Stimulated activated CD4-positive, alpha-beta T cell treated with anti-CD3 and anti-CD28 coated beads, TNF-alpha, amount 100 ng/mL, for 1 hour (primary cell): ENCODE measurements at places on chromosomes 6 and 20.

DNA sequence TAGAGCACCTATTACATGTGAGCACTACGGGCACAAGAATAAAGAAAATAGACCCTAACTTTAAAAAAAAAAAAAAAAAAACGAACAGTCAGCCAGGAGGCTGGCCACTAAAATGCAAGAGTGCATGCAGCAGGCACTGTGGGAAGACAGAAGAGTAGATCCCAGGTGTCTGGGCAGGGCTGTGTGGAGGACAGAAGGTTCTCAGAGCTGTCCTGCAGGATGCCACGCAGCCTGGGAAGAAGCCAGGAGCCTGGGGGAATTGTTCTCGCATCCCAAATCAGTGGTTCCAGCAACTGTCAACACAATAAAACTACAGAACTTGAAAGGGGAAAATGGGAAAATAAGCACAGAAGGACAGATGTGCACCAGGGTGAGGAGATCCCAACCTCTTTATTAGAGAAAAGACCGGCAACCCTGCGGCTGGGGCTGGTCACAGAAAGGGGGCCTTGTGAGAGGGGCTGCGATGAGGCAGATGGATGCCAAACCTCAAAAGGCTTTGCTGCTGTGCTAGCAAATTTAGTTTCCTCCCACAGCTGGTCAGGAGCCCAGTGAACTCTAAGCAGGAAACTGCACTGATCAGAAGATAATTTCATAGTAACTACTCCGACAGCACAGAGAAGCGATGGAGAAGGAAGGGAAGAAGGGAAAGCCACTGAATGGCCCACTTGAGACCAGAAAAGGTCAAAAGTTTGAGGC lies 30.9 kb downstream of the MAP3K5 start:
- DNase-seq: no peak

GRCh38 chr6:140661691-140662090 lies 1287.2 kb upstream of the CITED2 start:
- no peak for DNase-seq

DNA sequence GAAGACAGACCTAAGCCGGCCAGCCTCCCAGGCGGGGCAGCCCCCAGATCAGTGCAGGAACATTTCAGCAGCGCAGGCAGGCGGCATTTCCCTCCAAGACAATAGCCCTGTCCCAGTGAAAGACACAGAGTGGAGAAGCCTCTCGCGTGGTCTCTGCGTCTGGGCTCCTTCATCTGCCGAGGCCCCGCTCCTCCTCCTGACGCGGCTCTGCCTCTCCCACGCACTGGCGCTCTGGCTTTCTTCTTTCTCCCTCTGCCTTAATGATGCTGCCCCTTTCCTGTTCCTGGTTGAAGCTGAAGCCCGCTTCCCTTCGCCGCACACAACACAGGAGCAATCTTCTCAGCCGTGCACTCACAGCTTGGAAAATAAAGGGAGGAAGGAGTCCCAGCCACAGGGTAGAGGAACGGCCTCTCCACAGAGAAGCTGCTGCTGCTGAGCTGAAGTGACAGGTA lies 347.5 kb downstream of the CDH4 start:
- no peak for DNase-seq

DNA sequence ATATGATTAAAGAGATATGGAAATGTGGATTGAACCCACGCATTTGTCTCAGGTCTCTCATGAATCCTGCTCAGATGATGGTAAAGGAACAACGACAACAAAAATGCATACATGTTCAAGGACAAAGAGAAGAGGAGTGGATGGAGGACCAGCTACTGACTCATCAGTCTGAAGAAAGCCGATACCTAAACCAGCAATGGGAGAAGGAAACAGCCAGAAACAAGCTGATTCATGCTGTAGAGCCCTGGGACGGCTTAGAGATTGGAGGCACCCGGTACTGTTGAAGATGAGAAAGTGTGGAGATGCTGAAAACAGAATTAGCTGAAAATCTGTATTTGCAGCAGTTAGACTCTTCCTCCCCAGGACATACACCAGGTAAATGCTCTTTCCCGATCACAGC lies 14.4 kb upstream of the RIPPLY2 start:
- DNase-seq: no peak

- no peak for DNase-seq
Observed at GRCh38 chr6:117396228-117396627, 29.5 kb downstream of the ROS1 start.

DNA sequence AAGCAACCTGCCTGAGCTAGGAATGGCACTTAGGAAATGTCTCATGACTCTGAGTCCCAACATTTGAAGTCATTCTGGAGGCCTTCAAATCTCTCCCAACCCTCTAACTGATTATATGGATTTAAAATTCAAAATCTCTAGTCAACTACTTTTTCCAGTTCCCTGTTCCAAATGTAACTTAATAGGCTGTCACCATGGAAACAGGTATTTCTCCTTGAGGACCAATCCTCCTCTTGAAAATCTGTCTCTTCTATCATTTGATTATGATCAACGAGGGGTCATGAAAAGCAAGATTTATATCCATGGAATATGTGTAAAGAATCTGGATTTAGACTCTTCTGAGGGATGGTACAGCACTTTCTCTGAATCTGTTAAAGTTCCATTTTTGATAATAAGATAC lies 127.3 kb upstream of the DTNBP1 start:
- DNase-seq: no peak

- DNase-seq: no peak
Observed at GRCh38 chr6:17098538-17098937, 3.3 kb upstream of the STMND1 start.

GRCh38 chr6:135192256-135193174 lies 11.4 kb downstream of the MYB start:
- DNase-seq: no peak

GRCh38 chr6:62150048-62150663 lies 135.9 kb downstream of the KHDRBS2 start:
- no peak for DNase-seq

GRCh38 chr6:10463491-10464481 lies 48.9 kb upstream of the TFAP2A start:
- no peak for DNase-seq

- no peak for DNase-seq
Observed at GRCh38 chr20:41226426-41226825, 89.1 kb downstream of the PLCG1 start.

DNA sequence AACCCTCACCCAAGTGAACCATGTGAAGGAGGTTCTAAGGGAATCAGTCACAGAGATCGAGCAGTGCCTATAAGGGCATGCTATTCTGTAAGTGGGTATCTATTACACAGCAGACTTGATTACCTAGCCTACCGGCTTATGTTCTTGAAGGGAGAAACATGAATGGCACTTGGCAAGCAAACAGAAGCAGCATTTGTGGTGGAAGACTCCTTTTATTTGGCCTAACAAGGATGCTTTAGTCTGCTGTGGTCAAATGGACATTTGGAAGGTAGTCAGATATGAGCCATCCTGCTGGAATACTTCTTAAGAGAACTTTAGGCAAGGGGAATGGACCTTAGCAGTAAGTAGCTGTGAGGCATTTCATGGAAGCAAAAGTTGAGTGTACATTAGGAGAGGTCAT lies 126.3 kb downstream of the COL12A1 start:
- DNase-seq: no peak

GRCh38 chr6:48813836-48814235 lies 649.2 kb downstream of the MMUT start:
- no peak for DNase-seq

- no peak for DNase-seq
Observed at GRCh38 chr20:31918466-31919105, 33.3 kb downstream of the PDRG1 start.

GRCh38 chr6:2783188-2783963 lies 18.2 kb downstream of the WRNIP1 start:
- DNase-seq: no peak

DNA sequence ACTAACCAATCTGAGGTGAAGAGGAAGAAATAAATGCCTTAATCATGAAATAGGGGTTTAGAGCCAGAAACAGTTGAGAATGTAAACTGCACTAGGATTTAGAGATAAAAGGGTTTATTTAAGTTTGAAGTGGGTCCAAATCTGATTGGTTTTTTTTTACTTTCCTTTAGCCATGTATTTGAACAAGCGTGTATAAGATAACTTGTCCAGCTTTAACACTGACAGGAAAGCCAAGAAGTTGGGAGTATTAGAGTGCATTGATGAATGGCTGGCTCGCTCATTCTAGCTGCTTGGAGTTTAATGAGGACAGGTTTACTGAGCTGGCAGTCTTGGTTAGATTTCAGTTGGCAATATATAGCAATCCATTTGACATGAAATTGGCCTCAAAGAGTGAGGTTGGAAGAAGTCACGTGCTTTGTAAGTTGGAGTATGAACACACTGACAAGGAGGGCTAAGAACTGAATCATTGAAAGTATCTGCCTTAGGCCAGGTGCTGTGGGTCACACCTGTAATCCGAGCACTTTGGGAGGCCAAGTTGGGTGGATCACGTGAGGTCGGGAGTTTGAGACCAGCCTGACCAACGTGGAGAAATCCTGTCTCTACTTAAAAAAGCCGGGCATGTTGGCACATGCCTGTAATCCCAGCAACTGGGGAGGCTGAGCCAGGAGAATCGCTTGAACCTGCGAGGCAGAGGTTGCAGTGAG lies 13.7 kb downstream of the SRSF3 start:
- no peak for DNase-seq

DNA sequence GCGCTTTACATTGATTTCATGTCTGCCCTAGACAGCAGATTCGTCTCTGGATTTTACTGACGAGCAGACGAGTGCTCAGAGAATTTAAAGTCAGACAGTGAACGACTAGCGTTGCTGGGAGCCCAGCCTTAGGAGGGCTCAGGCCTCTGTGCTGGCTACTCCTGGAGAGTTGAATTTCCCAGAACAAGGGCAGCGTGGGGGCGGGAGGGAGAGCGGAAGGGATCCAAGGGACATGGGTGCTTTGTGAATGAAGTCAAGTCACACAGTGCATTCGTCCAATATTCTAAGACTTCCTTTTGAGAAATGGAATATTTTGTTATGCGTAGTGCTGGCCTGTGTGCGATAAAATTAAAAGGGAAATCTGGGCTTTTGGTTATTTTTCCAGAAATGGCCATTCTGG lies 126.5 kb downstream of the MYLK4 start:
- no peak for DNase-seq

- DNase-seq: no peak
Observed at GRCh38 chr6:106431972-106432371, 71.5 kb downstream of the CRYBG1 start.

- peak; percentile 88 for DNase-seq
Observed at GRCh38 chr6:31971993-31972708, at the start of gene DXO. TSS of gene DXO (minus strand) at chr6:31972138. CDS start at chr6:31971675, 463 bp downstream.

- no peak for DNase-seq
Observed at GRCh38 chr6:20931093-20931492, 396.8 kb downstream of the CDKAL1 start.

DNA sequence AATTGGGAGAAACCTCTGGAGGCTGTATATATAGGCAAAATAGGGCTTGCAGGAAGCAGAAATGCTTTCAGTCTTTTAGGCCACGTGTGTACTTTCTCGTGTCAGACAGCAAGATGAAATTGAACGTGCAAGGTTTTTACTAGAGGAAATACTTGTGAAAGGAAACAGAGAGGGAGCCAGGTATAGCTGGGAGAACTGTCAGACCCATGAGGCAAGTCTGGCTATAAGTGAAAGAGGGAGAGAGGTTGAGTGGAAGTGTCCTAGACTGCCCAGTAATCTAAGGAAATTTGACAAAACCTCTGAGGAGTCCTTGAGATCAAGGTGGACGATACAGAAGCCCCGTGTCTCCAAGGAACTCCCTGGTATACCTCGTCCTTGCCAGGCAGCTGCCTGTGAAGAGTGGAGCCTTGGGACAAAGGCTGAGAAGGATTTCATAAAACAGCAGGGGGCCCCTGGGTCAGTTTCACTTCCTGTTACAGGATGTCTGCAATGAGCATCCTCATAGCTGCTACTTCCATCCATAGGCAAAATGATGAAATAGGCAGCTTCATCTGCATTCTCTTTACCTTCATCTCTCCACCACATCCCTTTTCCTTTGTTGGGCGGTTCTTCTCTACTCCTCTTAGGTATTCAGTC lies 114.4 kb upstream of the MAP3K7 start:
- DNase-seq: no peak

GRCh38 chr20:44412402-44413144 lies 57.1 kb downstream of the HNF4A start:
- DNase-seq: no peak

DNA sequence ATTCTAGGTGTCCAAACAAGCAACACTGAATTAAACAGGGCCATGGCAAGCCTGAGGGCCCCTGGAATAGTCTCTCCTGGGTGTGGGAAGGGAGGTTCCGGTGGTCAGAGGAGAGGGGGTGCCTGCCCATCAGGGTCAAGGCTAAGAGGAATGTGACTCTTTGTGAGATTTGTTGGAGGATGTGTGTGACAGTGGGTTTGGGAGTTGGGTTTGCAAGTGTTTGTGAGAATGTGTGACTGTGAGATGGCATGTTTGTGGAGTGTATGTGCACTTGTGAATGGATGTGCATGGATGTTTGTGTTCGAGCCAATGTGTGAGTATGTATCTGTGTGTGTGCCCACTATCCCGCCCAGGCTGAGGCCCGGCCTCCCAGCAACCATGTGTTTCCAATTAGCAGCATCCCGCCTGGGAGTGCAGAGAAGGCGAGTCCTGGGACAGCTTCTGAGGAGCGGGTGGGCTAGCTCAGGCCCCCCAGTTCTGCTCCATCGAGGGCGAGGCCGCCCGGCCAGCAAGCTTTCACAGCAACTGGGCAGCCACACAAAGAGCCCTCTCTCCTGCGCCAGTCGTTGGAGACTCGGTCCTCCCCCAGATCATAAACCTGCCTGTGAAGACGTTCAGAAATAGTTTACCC lies 12.6 kb downstream of the FOXC1 start:
- DNase-seq: no peak

- DNase-seq: no peak
Observed at GRCh38 chr20:10524643-10525042, 89.5 kb downstream of the SLX4IP start.

- peak; percentile 24 for DNase-seq
Observed at GRCh38 chr20:1802385-1803060, 92.7 kb upstream of the SIRPA start.

DNA sequence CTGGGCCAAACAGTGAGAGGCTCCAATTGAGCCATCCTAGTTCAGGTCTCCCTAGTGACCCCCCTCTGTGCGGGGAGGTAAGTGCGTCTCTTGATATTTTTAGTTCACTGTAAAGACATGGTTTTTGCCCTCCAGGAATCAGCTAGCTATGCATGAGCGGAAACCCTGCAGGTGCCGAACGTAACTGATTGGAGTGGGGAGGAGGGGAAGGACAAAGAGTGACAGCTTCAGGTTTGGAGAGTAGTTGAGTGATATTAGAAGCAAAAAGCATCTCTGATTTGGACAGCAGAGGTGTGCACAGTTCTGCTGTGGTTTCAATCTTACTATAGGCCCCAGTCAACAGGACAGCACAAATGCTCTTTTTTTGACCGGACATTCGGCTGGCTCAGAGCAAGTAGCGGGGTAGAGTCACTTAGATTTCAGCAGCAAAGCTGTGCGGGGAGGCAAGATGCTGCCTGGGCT lies 31.8 kb downstream of the TBC1D7 start:
- no peak for DNase-seq
